GM04503 (cell line): ENCODE measurements at places on chromosomes 11 and 22.

- DNase-seq: no peak
Observed at GRCh38 chr11:36458129-36458915, 51.8 kb downstream of the TRAF6 start.

GRCh38 chr11:100948936-100949335 lies 180.7 kb downstream of the PGR start:
- no peak for DNase-seq

DNA sequence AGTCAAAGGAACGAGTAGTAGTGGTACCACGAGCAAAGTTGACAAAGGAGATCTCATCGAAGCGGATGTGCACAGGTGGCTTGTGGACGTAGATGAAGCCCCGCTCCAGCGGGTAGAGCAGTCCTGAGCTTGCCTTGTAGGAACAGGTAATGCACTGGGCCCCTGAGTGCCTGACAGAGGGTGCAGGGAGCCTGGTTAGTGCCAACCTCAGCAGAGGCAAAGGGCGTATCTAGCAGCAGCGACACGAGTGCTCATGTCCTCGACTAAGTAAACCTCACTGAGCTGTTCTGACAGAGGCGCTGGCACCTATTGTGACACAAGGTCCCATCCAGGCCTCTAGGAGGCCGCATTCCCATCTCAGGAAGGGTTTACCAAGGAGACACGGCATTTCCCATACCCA lies 4.0 kb downstream of the SSRP1 start:
- no peak for DNase-seq

DNA sequence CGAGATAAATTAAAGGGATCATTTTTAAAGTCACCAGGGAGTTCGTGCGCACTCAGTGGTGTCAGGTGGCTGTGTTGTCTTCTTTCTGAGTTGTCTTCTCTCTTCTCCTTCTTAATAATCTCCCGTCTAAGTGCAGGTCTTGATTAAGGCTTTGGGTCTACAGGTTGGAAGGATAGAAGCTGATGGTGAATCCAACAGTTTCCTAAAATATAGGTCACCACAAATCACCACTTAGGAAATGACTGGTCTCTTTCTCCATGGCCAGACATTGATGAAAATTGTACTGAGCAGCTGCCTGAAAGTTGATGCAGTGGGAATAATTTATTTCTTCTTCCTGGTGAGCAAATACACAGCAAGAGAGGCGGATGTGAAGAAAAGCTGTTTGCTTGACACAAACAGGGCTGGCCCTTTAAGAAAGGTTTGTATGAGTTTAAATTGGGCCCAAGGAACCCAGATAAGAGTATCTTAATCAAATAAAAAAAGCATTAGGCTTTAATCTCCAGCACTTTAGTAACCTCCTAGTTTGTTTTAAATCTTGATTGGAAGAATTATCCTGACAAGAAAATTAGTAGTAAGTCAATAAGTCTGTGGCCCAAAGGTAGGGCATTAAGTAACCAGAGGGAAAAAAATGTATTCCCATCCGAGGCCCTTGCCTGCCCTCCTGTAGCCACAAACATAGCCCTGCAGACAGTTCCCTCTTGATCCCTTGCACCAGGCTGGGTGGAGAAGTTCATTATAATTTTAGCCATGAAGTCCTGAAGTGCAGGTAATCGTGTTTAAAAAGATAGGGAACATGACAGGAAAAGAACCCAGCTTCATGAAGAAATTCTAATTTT lies 245.8 kb downstream of the KIRREL3 start:
- no peak for DNase-seq

GRCh38 chr11:119706029-119706428 lies 23.0 kb downstream of the NECTIN1 start:
- DNase-seq: no peak

GRCh38 chr11:86244063-86244521 lies 461 bp upstream of the EED start:
- DNase-seq: no peak
